ENCODE measurements at places on chromosomes 4 and X.

DNA sequence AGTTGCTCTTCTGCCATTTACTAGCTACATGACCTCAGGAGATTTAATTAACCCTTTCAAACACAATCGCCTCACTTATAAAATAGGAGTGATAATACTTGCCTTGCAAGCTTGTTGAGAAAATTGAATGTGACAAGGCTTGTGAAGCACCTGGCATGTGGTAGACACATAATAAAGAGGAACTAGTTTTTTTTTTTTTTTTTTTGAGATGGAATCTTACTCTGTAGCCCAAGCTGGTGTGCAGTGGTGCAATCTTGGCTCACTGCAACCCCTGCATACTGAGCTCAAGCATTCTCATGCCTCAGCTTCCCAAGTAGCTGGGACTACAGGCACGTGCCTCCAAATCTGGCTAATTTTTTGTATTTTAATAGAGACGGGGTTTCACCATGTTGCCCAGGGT lies 73.7 kb upstream of the STIM2 start:
- DNase-seq: no peak

- no peak for DNase-seq
Measured at GRCh38 chrX:139112432-139112831, 400.9 kb upstream of the FGF13 start.

- DNase-seq: no peak
Measured at GRCh38 chr4:44098973-44099372, 349.6 kb downstream of the KCTD8 start.

DNA sequence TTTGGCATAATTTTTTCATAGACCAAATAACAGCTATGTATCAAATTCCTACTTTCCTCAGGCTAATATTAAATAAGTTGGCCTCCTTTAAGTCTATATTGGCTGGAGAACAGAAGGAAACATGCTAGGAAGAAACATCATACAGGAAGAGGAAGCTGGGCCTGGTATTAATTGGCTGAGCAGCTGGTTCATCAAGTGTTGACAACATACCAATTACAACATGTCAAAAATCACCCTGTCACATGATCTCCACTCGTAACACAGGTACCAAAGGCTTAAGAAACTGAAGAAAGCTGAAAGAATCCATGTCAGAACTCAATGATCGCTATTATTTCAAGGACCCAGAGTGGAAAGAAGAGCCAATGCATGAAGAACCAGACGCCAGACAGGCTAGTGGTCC lies 10.5 kb downstream of the WDFY3 start:
- no peak for DNase-seq

- DNase-seq: no peak
Measured at GRCh38 chr4:8898419-8898818, 26.8 kb upstream of the HMX1 start.

GRCh38 chrX:150896632-150897031 lies 1.8 kb downstream of the CD99L2 start:
- no peak for DNase-seq

GRCh38 chr4:77043507-77044136 lies 32.2 kb downstream of the CCNI start:
- DNase-seq: no peak

GRCh38 chrX:132443196-132444135 lies 45.4 kb downstream of the MBNL3 start:
- no peak for DNase-seq

DNA sequence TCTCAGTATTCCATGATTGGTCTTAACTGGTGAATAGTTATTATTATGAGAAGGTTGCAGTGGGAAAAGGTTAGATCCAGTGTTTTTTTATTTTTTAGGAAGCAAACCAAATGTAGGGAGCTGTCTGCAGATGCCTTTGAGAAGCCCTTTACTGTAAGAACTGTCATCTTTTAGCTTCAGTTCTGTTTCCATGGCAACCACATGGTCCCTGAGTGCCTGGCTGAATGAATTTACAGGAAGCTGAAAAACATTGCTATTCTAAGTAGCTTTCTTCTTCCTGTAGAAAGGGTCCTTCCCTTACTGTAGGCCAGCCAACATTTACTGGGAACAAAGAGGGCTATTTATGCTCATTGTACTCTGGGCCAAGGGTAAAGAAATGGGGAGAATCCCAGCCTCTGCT lies 103.3 kb downstream of the DCLK2 start:
- no peak for DNase-seq

- no peak for DNase-seq
Measured at GRCh38 chrX:3603026-3603661, 110.3 kb downstream of the PRKX start.

DNA sequence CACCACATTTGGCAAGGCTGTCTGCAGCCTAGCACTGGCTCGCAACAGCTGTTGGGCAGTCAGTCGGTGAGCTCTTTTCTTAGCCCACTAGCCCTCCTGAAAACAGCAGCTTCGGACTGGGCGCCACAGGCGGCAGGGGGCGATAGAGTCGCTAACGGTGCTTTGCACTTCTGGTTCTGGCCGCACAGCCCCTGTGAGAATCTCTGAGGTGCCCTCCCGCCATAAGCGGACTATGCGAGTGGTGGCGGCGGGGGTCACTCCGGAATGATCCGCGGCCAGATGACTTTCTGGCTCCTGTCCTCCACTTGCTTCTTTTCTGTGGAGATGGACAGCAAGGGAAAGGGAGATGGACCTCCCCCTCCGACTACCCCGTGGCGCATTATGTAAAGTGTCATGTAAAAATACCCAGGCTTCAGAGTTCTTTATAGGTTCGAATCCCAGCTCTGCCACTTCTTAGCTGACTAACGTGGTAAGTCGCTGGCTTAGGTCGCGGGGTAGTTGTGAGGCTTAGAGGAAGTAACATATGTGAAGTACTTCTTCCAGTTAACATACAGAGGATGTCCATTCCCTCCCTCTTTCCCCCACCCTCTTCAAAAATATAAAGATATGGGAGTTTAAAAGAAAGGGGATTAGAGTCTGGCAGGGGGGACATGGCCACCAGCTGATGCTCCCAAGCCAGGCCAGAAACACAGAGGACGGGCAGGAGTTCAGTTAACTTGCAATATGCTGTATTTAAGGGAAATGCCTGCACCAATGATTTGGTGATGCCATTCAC lies 11.0 kb downstream of the ARHGAP36 start:
- DNase-seq: no peak

DNA sequence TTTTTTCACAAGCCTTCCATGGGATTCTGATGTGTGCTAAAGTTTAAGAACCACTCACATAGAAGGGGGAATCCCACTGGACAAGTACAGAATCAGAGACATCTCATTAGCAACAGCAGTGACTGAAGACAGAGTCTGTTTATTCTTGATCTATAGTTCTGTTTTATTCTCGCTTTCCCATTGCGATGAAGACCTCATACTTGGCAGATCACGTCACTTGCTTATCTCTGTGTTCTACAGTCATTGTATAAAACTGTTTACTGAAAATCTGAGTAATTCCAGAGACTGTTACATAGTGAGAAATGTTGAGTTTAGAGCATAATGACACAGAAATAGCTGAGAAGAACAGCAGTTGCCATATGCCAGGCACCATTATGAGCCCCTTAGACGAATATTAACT lies 185.5 kb downstream of the PTTG2 start:
- DNase-seq: no peak

GRCh38 chr4:12421364-12421763 lies 992.7 kb upstream of the HS3ST1 start:
- DNase-seq: no peak

GRCh38 chr4:175998782-175999181 lies 66.9 kb upstream of the WDR17 start:
- DNase-seq: no peak
